ENCODE measurements at places on chromosomes 1 and 21.

DNA sequence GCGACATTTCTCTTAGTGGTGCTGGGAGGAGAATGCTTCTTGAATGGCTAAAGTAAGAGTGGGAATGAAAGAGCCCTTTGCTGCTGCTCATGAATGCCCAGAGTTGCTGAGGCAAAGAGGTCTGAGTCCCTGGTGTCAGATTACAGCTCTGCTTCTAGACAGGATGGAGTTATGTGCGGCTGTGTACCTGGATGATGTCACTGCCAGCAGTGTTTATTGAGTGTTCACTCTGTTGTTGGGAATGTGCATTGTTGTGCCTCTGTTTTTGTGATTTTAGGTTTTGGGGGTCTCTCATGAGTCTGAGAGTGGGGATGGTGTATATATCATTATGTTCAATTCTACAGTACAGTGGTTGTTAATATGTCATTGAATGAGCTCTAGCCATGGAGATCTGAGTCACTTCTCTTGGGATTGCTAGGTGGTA lies 2.7 kb downstream of the CDC14A start:
- no peak for DNase-seq

GRCh38 chr1:244218220-244218619 lies 167.1 kb downstream of the ZBTB18 start:
- no peak for DNase-seq

GRCh38 chr1:233657466-233657865 lies 43.6 kb downstream of the KCNK1 start:
- no peak for DNase-seq

GRCh38 chr1:4016351-4017130 lies 116.5 kb upstream of the C1orf174 start:
- no peak for DNase-seq

GRCh38 chr1:71721532-71721931 lies 560.8 kb downstream of the NEGR1 start:
- no peak for DNase-seq

DNA sequence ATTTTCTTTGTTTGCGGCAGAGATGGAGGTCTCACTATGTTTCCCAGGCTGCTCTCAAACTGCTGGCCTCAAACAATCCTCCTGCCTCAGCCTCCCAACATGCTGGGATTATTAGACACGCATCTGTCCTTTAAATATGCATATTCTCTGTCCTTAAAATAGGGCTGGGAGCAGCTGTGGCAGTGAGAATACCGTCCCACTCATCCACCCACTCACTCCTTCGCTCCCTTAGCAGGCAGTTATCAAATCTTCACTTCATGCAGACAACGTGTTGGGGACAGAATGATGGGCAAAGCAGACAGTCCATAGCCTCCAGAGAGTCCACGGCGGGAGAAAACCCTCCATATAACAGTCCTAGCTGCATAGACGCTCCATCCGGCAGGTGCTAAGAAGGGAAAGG lies 179.4 kb downstream of the ZBTB18 start:
- no peak for DNase-seq

- no peak for DNase-seq
These were observed 11.4 kb downstream of the AMPD2 start for GRCh38 chr1:109630898-109631512.

DNA sequence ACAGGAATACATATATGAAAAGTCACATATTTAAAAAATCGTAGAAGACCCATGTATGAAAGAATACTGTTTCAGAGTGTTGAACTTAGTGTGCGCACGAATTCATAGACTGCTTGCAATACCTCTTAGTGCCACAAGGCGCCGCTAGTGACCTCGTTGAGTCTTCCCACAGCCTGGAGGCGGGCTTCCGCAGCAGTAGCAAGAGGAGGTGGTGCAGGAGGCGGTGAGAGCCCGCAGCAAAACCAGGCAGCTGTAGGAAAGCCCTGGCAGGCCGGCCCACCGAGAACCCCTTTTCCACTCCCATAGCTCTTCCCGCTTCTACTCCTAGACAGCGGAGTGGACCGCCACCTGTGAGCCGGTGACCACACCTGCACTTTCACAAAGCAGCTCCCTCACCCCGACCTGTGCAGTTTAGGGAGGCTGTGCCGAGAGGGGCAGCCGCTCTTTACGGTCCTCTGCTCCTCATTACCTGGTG lies 23.5 kb downstream of the MTARC1 start:
- peak; percentile 77 for DNase-seq

- DNase-seq, result peak; percentile 21
These were observed 28.3 kb downstream of the GPR157 start for GRCh38 chr1:9100471-9101043.

- no peak for DNase-seq
These were observed 13.0 kb downstream of the RAB7B start for GRCh38 chr1:205990226-205990625.

Measured in MV-4-11 (cell line).